PC-3 (cell line): ENCODE measurements at places on chromosomes 2 and 18. TPM values are rescaled to one million over a fixed set of nuclear protein-coding genes. Genes with fewer than 3 reads are reported as not detected.

The FAP gene
- not detected in 2 replicates for total RNA-seq

The LRRTM1 gene
- total RNA-seq, result not detected in 2 replicates

The HOXD12 gene
- total RNA-seq, result not detected in 2 replicates

The FOXI3 gene
- not detected in 2 replicates for total RNA-seq

The RAX gene
- not detected in 2 replicates for total RNA-seq

The MEP1B gene
- total RNA-seq, result not detected in 2 replicates

The HTR2B gene
- total RNA-seq, result not detected in 2 replicates

The LYPD6B gene
- total RNA-seq, result 1.9 and 2.0 TPM in 2 replicates

The DSC2 gene
- total RNA-seq, result 4.8 and 6.9 TPM in 2 replicates

The FSHR gene
- not detected in 2 replicates for total RNA-seq

The TWIST2 gene
- 4.4 and 5.8 TPM in 2 replicates for total RNA-seq

The SCYGR4 gene
- total RNA-seq, result not detected in 2 replicates

The CPO gene
- not detected in 2 replicates for total RNA-seq

The BOLL gene
- not detected in 2 replicates for total RNA-seq

- DNase-seq, result no peak
Observed at GRCh38 chr2:102755284-102755683, 6.5 kb upstream of the TMEM182 start.

- DNase-seq, result no peak
Observed at GRCh38 chr18:48595703-48596218, 56.9 kb downstream of the CTIF start.

DNA sequence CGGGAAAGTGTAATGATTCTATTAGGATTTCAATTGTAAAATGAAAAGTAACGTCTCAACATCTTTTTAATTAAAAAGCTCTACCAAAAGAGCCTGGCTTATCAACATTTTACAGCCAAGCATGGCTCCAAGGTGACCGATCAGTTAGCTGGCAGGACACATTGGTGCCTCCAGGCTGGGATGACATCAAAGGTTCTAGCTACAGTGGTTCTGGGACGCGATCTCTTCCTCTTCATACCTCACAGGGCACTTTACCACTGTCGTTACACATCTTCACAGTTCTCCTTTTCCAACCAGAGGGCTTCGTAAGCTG, 693 bp downstream of the ORC2 start:
- DNase-seq, result no peak

DNA sequence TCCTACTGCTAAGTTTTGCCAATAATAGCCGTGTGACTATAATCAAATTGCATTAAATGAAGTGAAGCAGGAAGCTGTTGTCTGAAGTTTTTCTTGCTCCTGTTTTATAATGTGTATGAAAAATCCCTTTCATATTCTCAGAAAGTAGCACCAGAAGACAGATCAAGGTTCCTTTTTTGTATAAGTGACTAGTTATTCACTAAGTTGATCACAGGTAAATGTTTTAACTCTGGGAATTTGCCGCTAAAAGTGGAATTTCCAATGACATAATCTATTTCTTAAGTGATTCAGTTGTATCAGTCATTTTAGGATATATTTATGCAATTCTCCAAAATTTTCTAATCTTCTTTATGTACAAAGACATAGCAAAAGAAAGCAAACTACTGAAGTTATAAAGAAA, 99.6 kb downstream of the DPP4 start:
- no peak for DNase-seq

DNA sequence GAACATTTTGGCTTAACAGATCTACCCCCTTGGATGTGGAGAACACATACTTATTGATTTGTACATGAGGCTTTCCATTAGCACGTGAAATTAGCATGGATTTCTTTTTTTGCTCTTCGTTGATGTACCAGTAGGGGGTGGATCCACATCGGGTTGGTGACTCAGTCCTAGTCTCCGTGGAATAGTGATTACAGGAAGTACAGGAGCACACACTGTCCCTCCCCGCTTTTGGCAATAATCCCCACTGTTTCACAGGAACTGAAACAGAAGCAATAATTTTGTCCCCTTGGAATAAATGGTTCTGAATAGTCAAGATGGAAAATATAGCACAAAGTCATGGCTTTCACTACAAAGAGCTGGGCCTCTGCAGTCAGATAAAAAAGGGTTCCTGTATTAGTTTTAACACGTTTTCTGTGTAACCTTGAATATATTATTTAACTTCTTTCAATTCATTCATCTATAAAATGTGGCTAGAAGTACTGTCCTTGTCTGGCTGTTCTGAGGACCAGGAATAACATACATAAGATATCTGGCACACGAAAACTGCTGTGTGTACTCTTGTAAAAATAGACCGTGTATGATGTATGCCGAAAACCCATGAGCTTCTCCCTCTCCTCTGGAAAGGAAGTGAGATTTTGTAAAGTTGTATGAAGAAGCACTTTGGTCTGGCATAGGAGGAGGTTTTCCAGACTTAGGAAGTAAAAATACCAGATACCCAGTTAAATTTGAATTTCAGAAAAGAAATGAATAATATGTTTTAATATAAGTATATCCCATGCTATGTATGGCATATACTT, 229.2 kb downstream of the GALR1 start:
- DNase-seq, result peak; percentile 26

GRCh38 chr2:106649306-106649705, 162.1 kb downstream of the CD8B2 start:
- DNase-seq, result peak; percentile 8

GRCh38 chr2:36597003-36597531, 901 bp downstream of the FEZ2 start:
- no peak for DNase-seq

GRCh38 chr2:126600742-126601141, 55.2 kb upstream of the GYPC start:
- DNase-seq, result no peak

DNA sequence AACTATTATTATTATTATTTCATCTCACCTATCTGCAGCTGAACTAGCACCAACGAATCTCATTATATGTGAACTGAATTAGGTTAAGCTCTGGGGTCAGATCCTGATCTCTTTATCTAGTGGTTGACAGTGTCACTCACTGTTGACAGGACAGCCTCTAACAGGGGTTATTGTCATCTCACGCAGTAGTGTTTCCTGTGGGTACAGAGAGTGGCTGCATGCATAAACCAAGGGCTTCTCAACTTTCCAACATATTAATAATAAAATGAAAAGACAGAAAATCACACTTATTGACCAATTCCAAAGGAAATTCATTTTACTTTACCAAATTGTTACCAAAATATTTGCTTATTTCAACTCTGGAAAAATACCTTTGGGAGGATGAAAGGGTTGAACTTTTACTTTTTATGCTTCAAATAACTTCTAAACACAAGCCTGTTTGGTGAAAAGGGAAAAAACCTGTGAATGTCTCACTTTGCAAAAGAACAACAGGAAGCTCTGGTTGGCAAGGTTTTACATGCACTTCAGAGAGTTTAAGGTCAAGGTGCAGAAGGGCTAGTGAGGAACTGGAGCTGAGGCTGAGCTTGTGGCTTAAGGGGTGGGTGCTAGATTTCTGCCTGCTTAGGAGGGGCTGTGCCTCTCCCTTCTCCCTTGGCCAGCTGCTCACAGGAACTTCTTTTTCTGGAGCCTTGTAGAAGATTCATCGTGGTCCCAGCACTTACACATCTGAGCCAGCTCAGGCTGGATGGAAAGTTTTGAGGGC, 72.6 kb downstream of the CTAGE1 start:
- DNase-seq, result no peak

GRCh38 chr2:128602699-128603101, 284.0 kb upstream of the HS6ST1 start:
- no peak for DNase-seq

DNA sequence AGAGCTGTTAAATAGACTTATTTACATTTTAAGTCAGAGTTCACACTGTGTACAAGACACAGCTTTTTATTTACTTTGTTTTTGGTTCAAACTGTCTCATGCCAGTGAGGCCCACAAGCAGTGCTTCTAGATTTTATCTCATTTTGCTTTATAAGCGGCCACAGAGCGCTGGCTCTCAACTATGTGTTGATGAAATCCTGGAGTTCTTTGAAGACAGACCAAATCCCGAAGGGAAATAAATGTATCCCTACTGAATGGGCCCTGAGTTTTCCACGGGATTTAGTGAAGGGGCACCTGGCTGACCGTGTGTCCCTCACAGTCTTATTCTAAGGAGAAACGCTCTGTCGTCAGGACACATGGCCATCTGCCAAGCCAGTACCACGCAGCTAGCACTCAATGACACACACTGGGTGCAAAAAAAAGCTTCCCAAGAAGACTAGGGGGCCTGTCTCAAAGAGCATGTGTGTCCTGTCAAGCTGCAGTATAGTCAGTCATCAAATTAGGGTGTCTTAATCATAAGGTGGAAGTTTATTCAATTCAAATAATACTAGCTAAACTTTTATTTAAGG, 23.4 kb downstream of the LYPD1 start:
- DNase-seq, result no peak

DNA sequence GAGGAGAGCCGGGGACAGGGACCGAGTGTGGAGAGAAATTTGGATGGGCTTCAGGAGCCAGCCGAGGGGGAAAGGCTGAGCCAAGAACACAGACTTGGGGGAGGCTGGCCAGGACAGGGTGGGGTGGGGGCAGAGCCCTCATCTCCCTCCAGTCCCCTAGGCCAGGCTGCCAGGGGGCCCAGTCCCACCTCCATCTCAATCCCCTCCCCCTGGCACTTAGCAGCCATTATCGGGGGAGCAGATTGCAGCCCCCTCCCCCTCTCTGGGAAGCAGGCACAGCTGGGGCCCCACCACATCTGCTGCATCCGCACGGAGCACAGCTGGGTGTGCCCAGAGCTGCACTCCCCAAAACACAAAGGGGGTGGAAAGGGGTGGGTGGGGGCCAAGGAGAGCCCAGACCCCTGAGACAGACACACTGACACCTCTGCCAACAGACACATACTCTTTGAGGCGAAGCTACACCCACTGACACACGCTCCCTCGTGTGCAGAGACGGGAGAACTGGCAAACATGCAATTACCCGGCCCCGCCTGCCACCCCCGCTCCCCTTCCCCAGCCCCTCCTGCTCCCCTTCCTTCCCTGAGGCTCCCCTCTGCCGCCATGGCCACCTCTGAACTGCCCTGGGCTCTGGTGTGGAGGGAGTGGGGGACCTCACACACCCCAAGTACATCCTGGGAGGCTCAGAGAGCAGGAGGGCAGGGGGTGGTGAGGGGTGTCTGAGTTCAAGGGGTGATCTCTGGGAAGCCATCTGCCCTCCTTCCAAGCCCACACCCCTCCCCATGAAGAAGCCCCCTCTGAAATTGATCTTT, 5.1 kb upstream of the ASIC4 start:
- no peak for DNase-seq

- no peak for DNase-seq
Observed at GRCh38 chr2:106232638-106233349, 38.7 kb upstream of the UXS1 start.

DNA sequence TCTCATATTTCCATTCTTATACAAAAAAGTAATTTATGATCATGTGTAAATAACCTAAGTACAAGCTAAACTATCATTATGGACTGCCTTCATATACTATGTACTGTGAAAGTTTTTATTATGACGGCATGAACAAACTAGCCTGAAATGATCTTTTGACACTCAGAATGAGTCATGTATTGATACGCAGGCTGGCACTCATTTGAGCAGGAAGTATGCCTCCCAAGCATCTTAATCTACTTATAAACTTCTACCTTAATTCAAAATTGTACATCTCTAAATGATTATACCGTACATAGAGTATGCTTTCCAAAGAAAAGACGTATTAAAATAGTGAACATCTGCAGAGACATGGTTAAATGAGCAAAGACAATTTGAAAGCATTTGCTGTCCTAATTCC, 207.1 kb upstream of the SPOPL start:
- DNase-seq, result peak; percentile 24

DNA sequence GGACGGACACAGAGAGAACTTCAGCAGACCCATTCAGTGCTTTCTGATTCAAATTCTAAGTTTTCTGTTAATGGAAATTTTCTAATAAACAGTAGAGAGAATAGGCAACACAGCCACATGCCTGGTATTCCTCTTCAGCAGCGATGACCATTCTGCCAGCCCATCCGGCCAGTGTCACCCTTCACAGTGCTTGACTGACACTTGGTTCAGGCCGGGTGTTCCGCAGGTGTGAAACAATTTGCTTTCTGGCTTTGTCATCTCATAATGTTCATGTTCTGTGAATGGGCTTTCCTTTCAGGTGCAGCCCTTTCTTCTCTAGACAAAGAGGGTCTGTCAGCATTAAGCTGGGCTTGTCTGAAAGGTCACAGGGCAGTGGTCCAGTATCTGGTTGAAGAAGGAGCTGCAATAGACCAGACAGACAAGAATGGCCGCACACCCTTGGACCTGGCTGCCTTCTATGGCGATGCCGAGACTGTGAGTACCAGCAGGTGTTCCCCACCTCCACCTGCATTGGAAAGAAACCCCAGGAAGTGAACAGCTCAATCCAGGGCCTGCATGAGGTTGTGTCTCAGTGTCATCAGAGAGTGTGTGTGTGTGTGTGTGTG, 67.0 kb downstream of the WDSUB1 start:
- no peak for DNase-seq

DNA sequence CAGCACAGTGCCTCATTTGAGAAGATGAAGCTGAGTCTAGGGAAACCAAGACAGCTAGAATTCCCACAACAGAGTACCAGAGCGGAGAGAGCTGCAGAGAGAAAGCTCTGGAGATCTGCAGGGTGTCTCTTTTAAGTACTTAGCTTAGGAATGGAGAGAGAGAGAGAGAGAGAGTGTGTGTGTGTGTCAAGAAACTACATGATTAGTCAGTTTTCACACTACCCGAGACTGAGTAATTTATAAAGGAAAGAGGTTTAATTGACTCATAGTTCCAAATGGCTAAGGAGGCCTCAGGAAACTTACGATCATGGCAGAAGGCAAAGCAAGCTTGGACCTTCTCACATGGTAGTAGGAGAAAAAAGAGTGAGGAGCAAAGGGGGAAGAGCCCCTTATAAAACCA, 64.0 kb downstream of the HIBCH start:
- DNase-seq, result no peak

DNA sequence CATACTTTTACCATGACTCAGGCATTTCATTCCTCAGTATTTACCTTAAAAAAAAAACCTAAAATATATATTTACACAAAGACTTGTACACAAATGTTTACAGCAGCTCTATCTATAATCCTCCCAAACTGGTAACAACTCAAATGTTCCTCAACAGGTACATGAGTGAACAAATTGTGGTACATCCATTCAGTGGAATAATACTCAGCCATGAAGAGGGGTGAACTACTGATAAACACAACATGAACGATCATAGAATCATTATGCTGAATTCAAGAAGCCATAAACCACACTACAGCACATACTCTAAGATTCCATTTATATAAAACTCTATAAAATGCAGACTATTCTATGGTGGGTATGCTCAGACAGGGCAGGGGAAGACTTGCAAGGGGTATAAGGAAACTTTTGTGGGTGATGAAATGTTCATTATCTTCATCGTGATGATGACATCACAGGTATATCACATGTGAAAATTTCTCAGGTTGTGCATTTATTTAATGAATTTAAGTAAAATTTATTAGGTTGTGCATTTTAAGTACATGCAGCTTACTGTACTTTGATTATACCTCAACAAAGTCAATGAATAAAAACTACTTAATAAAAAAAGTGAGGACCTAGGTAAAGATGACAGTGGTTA, 24.7 kb upstream of the DUSP2 start:
- no peak for DNase-seq

GRCh38 chr2:241729868-241730267, 4.6 kb upstream of the D2HGDH start:
- no peak for DNase-seq

GRCh38 chr2:36797324-36798070, 101.0 kb downstream of the VIT start:
- peak; percentile 39 for DNase-seq
